ENCODE measurements at places on chromosomes 2 and 18.

DNA sequence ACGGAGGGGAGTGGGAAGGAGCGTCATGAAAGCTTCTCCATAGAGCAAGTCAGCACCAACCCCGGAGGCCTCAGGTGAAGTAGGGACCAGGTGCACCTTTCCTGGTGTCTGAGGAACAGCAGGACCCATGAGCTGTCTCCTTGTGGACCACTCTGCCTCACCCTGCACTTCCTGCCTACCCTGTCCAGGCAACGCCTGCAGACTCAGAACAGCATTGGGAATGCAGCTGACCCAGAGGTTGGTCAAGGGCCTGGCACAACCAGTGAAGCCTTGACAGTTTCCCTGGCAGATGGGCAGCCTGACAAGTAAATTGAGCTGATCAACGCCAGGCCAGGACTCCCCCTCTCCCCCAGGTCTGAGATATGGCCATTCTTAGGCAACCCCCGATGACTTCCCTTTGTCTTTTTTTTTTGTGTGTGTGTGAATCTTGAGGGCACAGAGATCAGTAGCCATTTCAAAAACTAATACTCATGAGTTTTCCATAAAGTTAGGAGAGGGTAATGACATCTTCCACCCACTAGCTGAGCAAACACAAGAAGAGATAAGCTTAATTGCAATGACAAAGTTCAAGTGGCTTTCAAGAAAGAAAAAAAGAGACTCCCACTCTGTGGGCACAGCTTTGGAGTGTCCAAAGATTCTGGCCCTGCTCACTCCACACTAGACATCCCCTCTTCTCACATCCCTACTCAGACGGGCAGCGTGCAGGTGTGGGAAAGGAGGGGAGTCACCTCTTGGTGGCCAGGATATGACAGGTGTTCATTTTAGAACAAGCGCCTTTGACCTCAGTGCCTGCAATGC lies 3.5 kb upstream of the FABP1 start:
- DNase-seq, result no peak

DNA sequence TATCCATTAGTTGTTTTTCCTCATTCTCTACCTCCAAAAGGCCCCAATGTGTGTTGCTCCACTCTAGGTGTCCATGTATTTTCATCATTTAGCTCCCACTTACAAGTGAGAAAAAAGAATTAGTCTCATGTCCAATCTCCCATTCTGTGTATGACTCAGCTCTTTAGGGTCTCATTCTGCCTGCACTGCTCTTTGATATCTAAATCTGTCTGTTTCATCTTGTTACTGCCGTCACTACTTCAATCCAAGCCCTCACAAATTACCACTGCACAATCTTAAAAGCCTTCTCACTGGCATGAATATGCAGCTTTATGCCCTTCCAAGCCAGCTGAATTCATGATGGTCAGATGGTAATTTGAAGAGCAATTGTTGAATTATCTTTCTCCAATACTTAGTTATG lies 480.5 kb downstream of the TRIB2 start:
- no peak for DNase-seq

DNA sequence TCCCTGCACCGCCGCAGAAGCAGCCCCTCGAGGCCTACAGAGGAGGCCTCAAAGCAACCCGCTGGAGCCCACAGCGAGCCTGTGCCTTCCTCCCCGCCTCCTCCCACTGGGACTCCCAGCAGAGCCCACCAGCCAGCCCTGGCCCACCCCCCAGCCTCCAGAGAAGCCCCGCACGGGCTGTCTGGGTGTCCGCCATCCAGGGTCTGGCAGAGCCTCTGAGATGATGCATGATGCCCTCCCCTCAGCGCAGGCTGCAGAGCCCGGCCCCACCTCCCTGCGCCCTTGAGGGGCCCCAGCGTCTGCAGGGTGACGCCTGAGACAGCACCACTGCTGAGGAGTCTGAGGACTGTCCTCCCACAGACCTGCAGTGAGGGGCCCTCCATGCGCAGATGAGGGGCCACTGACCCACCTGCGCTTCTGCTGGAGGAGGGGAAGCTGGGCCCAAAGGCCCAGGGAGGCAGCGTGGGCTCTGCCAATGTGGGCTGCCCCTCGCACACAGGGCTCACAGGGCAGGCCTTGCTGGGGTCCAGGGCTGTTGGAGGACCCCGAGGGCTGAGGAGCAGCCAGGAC lies 31.2 kb downstream of the GPC1 start:
- DNase-seq, result no peak

- no peak for DNase-seq
Observed at GRCh38 chr2:136126421-136126926, 8.5 kb upstream of the CXCR4 start.

DNA sequence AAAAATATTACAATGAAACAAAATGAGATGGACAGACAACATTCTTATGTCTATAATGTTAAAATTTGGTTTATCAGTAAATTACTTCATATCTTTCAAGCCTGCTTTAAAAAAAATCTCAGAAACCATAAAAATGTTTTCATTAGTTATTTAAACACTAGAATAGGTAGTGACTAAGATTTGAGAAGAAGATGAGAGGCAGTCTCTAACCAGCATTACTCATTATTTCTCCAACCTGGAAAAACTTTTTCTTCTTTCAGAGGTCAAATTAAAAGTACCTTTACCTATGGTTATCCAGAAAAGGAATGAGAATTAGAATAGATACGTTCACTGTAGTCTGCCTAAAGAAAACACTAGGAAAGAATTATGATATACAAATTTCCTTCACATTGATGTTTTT lies 50.3 kb downstream of the IKZF2 start:
- DNase-seq, result no peak

- no peak for DNase-seq
Observed at GRCh38 chr2:216559625-216560156, 61.0 kb downstream of the RPL37A start.

DNA sequence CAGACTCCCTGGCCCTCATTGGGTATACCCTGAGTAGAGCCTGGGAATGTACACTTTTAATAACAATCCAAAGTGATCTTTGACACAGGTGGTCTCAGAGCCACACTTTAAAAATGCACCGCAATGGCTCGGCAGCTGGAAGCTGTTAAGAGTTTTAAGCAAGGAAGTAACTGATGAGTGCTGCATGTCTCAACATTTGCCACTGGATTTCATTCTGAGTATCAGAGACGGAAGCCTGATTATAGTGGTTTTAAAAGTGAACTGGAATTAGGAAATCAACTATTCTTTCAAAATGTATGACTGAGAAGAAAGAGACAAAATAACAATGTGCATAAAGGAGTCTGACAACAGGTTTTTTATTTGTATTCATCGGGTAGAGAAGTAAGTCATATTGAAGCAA lies 7.5 kb downstream of the MBOAT2 start:
- DNase-seq, result no peak

DNA sequence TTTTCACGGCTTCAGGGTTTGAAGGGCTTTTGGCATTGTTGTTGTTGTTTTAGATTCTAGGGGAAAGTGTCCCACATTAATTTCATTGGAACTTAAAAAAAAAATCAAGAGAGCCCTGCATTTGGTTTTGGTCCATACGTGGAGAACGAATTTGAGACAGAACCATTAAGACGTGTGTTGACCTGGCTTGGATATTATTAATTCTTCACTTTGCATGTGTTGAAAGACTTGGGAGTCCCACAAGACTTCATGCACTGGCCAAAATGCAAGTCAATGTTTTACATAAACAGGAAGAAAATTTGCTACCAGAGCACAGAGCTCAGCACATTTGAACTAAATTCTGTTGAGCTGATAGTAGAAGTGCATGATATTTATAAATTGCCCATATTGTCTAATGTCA lies 761.2 kb upstream of the ACVR2A start:
- no peak for DNase-seq

DNA sequence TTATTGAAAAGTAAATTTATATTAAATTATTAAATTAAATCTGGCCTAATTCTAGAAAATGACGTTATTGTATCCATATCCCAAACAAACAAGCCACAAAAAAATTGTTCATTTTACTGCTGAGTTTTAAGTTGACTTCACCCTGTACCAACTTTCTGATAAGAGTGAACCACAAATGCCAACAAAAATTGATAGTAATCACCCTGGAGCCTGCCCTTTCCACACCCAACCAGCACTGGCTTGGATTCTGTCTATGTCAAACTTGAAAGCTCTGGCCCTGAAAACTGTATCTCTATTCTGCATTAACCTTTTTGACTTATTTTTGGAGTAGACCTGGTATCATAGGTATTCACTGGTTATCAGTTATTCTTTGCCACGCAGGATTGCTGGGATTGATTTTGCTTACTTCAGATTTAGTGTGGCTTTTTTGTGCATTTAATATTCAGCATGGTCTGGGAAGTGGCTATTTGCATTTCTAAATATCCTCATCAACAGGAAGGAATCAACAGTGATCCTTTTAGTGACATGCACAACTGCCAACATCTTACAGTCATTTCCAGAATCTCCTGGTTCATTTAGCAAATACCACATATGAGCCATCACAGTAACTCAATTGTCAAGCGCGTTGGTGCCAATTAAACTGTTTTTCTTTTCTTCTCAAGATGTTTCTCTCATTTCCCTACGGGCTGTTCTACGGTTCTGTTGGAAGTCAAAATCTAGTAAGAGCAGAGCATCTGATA lies 11.4 kb upstream of the SRBD1 start:
- DNase-seq, result no peak

GRCh38 chr18:36130039-36130831 lies 536 bp downstream of the ELP2 start:
- DNase-seq, result no peak

- DNase-seq, result no peak
Observed at GRCh38 chr2:29920631-29921559, 491 bp downstream of the ALK start.

DNA sequence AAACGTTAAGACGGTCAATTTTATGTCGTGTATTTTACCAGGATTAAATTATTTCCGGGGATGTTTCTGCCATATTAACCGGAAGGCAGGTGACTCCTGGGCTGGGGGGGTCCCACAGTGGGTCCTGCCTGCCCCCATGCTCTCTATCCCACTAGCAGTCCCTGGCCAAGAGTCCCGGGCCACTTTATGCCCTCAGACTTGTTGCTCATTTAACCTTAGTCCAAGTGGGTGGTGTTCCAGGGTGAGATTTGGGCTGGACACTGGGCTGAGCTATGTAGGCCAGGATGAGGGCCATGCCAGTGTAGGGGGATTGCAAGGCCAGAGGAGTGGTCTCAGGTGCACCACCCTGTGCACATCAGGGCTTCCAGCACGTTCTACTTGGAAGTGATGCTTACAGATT lies 24.1 kb downstream of the TWIST2 start:
- no peak for DNase-seq

DNA sequence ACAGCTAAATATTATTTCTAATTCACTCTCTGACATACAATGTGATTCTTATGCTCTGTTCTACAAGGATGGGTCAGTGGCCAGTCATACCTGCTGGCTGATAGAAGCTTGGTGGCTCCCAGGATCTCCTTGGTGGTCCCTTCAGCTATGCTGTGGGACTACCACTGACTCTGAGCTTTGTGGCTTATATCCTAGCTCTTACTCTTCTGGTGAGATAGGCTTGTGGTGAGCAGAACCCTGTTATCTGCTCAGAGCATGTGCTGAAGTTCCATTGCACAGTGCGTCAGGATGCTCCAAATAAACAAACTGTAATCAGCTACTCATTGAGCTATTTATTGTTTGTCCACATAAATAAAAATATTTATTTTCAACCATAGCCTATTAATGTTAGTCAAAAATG lies 51.7 kb downstream of the MFSD6 start:
- DNase-seq, result no peak

- no peak for DNase-seq
Observed at GRCh38 chr2:104734937-104735586, 118.9 kb upstream of the POU3F3 start.

DNA sequence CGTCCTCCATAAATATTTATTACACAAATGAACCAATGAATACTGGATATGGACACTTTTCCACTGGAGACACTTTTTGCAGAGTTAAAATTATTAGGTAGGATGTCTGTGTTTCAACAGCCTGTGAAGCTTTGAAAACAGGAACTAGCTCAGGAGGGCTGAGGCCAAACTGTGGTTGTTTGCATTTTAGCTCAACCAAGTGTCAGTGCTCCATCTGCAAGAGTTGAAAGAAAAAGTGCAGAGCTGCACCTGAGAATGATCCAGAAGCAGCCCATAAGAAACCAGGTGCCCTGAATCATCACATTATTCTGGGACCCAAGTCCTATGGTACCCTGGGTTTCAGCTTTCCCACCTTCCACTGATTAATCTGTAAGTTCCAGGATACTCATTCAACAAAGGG lies 180.4 kb downstream of the TRIB2 start:
- no peak for DNase-seq

DNA sequence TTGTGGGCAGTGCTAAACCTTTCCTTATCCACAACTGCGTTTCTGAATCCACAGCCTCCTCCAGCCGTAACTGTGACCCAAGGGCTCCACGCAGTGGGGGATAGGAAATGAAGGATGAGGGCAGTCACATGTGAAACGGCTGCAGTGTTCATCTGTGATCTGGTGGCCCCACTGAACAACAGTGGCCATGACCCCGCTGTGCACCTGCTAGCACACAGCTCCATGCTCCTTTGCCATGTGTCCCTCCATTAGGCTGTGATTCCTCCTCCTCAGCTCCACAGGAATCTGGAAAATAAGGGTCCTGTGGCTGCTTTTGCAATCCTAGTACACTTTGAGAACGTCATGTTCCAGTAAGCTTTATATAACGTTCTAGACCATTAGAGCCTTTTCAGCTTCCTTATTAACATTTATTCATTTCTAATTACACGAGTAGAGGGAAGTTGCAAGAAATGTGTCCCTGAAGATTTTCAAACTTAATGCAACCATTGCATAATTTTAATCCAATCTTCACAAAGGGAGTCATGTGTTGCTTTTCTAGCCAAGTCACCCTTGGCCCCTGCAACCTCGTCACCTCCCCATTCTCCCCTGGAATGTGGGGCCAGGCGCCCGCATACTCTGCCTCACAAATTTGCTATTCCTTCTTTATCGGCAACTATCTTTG lies 7.1 kb upstream of the NAPG start:
- DNase-seq, result peak; percentile 51

GRCh38 chr18:70382017-70382416 lies 93.2 kb downstream of the SOCS6 start:
- DNase-seq, result no peak

GRCh38 chr2:219218217-219218731 lies 484 bp downstream of the ABCB6 start:
- DNase-seq, result peak; percentile 71

DNA sequence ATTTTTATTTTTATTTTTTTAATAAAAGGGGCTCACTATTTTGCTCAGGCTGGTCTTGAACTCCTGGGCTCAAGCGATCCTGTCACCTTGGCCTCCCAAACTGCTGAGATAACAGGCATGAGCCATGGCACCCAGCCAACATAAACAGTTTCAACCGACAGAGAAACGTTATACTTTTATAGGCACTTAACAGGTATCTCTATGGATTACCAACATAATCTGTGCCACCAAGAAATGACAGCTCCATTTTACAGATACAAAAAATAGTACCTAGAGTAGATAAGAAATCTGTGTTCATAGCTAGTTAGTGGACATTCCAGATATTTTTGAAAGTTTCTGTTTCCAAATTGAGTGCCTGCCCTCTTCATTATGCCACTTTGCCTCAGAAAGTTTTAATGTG lies 1316.7 kb downstream of the LRP1B start:
- peak; percentile 44 for DNase-seq

Measured in NCI-H2081 (cell line).